ENCODE measurements at places on chromosomes 2 and 18.

DNA sequence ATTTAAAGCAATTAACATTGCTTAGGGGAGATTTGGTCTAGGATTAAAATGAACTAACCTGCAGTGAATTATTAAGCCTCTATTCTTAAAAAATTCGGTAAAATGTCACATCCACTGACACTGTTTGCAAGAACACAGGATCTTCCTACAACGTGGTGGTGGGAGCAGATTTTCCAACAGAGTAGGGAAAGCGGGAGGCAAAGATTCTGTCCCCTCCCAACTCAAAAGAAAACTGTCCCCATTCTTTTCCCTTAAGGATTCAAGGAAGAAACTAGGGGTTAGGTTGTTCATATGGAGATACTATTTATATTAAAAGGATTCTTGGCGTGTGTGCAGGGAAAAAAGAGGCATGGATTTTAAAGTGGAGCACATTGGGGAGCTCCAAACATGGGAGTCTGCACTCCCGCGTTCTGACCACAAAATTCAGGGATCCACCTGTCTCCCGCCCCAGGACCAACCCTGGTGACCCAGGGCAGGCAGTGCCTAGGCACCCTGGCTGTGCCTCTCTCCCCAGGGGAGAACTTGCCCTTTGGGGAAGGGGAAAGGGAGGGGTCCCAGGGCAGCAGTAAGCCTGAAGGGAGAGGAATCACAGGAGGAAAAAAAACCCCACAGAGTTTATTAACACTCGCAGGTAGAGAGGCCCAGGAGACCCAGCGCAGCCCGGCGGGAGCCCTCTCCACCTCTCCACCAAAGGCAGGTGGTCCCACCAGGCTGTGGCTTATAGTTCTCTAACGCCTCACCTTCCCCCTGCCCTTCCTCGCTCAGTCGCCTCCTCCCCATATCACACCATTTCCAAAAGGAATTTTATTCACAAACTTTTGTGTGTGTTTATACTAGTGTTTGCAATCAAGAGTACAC is 2.3 kb downstream of the PTGR3 start:
- DNase-seq = no peak

DNA sequence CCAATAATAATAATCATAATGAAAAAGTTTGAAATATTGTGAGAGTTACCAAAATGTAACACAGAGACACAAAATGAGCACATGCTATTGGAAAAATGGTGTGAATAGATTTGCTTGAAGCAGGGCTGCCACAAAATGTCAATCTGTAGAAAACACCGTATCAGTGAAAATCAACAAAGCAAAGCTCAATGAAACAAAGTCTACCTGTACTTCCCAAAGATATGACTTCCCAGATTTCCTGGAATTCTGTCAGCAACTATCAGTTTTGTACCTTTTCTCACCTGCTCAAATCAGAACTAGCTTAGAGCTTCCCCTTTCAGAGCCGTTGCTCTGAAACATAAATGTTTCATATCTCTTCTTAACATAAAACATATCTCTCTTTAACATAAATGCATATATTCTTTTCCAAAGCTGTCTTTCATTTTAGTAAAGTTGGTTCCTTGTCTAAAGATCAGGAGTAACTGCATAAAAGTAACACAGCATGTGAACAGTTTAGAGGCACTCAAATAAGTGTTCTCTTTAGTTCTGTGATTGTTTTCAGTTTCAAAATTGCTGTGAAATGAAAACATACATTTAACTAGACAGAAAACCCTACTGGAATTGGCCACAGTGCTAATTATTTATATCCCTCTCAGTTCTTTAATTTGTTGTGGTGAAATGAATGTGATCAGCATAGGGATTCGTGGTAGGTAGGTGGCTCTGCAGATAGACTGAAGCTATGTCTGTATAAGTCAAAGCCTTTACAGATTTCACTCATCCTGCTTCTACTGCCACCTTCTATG is 262.5 kb downstream of the KCNJ3 start:
- no peak for DNase-seq

DNA sequence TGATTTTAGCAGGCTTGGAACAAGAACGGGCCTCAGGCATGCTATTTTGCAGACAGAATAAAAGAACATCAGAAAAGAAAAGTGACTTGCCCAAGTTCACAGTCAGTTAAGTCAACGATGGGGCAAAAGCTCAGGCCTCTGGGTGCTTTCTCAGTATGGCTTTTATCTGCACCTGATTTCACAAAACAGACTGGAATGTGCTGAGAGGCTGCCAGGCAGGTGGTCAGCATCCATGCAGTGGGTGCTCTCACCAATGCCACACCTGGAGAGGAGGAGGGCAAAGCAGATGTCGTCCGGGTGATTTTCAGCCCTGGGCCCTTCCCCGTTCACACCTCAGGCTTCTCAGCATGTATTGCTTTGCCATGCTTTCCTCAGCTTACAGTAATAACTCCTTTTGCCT is 854.6 kb downstream of the RNF144A start:
- no peak for DNase-seq

DNA sequence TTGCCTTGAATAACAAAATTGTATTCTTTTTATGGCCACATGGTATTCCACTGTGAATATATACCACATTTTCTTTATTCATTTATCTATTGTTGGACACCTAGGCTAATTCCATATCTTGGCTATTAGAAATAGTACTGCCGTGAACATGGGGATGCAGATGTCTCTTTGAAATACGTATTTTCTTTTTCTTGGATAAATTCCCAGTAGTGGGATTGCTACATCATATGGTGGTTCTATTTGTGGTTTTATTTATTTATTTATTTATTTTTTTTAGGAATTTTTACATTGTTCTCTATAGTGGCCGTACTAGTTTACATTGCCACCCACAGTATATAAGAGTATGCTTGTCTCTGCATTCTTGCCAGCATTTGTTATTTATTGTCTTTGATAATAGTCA is 679.8 kb upstream of the NRXN1 start:
- DNase-seq = no peak

GRCh38 chr18:62878305-62878704 is 163.0 kb downstream of the PHLPP1 start:
- DNase-seq = no peak

Measured in NCI-H2081 (cell line).